Adrenal gland (tissue), 19 donors: ENCODE measurements at places on chromosomes 4 and X. TPM values are rescaled to one million over a fixed set of nuclear protein-coding genes. Genes with fewer than 3 reads are reported as not detected.

DNA sequence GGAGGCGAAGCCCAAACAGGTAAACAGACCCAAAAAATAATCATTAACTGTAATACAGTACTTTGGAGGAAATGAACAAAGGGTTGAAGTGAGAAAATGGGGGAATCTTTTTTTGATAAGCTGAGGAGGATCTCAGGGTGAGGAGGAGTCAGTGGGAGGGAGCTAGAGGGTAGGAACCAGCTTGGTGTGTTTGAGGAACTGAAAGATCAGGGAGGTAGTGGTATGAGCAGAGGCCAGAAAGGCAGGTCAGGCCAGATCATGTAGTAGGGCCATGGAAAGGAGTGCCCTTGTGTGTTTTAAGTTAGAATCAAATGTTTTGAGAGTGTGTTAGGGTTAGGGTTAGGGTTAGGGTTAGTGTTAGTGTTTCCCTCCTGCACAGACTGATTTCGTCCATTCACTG lies 48.8 kb downstream of the PPP2R2C start:
- no peak for DNase-seq

- peak; percentile 44 for DNase-seq
Measured at GRCh38 chr4:26141911-26142638, 178.7 kb upstream of the RBPJ start.

GRCh38 chrX:10395179-10395578 lies 225.2 kb downstream of the MID1 start:
- no peak for DNase-seq

- DNase-seq = no peak
Measured at GRCh38 chrX:152537373-152537772, 86.3 kb upstream of the GABRA3 start.

GRCh38 chrX:123917069-123917468 lies 44.4 kb upstream of the STAG2 start:
- DNase-seq = no peak

- no peak for DNase-seq
Measured at GRCh38 chrX:132409780-132410556, 78.9 kb downstream of the MBNL3 start.

DNA sequence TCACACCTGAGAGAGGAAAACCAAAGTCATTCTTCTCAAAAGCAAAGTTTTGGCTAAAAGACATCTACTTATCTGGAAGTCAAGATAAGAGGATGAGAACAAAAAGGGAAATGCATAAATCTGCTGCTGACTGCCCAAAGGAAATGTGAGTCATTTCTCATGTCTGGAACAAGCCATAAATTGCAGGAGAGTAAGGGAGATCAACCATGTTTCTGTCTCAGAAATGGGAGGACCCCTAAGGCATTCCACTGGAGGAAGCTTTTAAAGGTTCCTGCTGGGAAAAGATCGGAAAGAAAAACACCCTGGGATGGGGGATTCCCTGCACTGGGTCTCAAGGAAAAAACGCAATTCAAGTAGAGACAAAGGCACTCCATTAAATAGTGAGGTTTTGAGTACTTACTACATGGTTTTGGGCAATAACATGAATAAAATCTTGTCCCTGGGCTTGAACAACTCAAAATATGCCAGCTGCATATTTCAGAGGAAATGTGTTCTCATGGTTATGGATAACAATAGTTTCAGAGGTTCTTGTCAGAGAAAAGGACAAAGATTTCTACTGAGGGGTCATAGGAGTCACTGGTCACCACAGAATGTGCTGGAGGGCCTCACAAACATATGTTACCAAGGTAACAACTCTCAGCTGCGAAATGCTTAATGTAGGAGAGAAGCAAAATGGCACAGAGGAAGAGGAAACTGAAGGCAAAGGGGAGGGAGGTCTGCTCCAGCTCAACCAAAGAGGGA lies 19.3 kb downstream of the GPR143 start:
- no peak for DNase-seq

- DNase-seq = peak; percentile 88
Measured at GRCh38 chr4:141133146-141133998, at the start of gene RNF150. TSS of gene RNF150 (minus strand) at chr4:141133469.

GRCh38 chr4:7829652-7830580 lies 109.7 kb downstream of the AFAP1 start:
- no peak for DNase-seq

- no peak for DNase-seq
Measured at GRCh38 chr4:29536745-29537144, 1183.4 kb upstream of the PCDH7 start.

DNA sequence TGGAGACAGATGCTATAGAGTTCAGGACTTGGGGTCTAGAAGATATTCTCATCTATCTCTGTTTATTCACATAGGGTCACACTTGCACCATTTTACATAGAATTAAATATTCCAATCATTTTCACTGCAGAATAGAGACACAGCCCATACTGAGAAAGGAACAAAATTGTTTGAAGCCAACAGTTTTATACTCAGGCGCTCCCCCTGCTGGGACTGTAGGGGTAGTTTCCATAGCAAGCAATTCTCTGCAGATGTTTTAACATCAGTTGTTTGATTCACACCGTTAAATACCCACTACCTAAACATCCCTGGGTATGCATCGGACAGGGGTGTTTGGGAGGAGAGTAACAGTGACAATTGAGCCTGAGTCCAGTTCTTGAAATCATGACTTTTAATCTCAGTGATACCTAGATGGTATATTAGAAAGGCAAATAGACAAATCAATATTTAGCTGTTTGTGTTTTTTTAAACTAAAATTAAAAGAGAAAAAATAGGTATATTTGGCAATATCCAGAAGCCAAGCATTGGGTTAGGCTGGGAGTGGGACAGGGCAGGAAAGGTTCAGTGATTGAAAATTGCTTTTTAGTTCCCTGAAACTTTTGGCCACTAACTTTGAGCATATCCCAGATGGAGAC lies 33.8 kb downstream of the LONRF3 start:
- DNase-seq = no peak

GRCh38 chr4:82930848-82931755 lies 30.6 kb downstream of the THAP9 start:
- no peak for DNase-seq

DNA sequence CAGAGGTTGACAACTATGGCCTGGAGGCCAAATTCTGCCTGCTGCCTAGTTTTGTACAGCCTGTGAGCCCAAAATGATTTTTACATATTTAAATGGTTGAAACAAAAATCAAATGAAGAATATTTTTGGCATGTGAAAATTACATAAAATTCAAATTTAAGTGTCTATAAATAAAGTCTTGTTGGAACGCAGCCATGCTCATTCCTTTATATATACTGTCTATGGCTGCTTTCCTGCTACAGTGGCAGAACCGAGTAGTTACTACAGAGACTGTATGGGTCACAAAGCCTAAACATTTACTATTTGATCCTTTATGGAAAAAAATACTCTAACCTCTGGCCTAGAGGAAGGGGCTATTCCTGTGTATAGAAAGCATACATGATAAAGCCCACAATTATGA lies 290.4 kb downstream of the GLUD2 start:
- no peak for DNase-seq

- DNase-seq = peak; percentile 26
Measured at GRCh38 chr4:6362896-6363295, 93.2 kb downstream of the WFS1 start.

DNA sequence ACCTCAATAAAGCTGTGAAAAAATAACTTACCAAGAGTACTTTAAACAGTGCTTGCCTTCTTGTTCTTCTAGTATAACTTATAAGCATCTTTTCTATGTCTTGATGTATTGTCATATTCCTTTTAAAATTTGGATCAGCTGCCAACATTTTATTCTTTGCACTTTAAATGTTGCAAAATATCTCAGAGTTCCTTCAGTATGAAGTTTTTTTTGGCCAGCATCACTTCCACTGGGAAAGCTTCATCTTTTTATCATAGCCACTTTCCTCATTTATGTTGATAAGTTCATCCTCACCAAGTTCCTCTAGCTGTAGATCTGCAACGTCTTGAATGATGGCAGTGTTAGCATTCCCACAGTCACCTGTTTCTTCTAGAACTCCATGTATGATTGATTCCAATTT lies 24.2 kb downstream of the CXorf58 start:
- DNase-seq = no peak

- no peak for DNase-seq
Measured at GRCh38 chrX:148069759-148070503, 88.8 kb downstream of the FMR1NB start.

- no peak for DNase-seq
Measured at GRCh38 chrX:38985375-38985774, 184.1 kb downstream of the MID1IP1 start.

GRCh38 chrX:99010957-99011356 lies 1399.1 kb downstream of the PCDH19 start:
- DNase-seq = no peak

DNA sequence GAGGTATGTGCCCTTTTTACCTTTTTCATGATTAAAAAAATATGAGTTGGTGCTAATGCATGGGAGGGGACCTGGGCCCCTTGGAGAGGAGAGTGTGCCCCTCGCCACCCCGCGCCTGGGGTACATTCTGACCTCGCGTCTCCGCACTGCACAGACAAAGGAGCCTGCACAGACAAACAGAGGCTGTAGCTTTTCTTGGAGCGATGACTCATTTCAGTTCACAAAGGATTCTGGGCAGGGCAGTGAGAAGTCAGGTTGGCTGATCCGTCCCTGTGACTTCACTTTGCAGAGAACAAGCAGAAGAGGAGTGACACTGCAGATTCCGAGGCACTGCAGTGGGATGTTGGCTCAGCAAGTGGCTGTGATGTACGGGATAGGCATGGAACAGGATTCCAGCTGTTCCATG lies 82.9 kb downstream of the STOX2 start:
- DNase-seq = peak; percentile 86

GRCh38 chr4:26319949-26320537 lies 771 bp upstream of the RBPJ start:
- no peak for DNase-seq

GRCh38 chr4:24800325-24800895 lies 5.0 kb downstream of the SOD3 start:
- DNase-seq = no peak

DNA sequence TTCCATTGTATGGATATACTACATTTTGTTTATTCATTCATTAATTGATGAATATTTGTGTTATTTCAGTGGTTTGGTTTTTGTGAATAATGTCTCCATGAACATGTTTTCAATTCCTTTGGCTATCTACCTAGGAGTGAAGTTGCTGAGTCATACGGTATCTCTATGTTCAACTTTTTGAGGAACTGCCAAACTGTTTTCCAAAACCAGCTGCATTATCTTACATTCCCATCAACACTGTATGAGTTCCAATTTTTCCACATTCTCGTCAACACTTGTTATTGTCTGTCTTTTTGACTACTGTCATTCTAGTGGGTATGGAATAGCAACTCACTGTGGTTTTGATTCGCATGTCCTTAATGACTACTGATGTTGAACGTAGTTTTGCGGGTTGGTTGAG lies 388.6 kb upstream of the MAGEB2 start:
- no peak for DNase-seq

- no peak for DNase-seq
Measured at GRCh38 chr4:54840992-54841768, 183.4 kb downstream of the KIT start.

GRCh38 chr4:112518675-112519074 lies 2.7 kb upstream of the NEUROG2 start:
- DNase-seq = no peak

- no peak for DNase-seq
Measured at GRCh38 chr4:142596595-142596994, 249.5 kb downstream of the INPP4B start.

- DNase-seq = peak; percentile 31
Measured at GRCh38 chr4:17336524-17336961, 175.3 kb downstream of the QDPR start.

DNA sequence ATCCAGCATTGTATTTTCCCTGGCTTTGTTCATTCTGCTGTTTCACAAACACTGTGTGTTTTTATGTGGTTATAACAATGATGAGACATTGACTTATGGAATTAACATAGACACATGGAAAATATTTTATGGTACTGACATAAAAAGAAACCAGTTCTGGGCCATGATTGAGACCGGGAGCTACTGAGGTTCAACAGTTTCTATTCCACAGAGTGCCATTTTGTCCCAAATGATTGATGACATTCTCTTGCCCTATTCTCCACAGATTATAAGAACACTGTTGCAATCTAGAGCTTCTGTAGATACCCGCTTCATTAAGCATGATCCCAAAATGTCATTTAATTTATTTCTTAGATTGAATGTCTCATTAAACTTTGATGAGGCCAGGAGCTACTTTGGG lies 326.8 kb downstream of the RPA4 start:
- no peak for DNase-seq

- DNase-seq = no peak
Measured at GRCh38 chr4:144808034-144808433, 162.1 kb downstream of the HHIP start.

DNA sequence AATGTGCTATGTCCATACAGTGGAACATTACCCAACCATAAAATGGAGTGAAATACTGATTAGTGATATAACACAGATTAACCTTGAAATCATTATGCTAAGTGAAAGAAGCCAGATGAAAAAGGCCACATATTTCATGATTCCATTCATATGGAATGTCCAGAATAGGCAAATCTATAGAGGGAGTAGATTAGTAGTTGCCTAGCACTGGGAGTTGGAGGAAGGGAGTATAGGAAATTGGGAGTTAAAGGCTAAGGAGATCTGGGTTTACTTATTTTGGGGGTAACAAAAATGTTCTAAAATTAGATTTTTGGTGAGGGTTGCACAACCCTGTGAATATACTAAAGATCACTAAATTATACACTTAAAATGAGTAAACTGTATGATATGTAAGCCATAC lies 26.8 kb downstream of the ENOX2 start:
- no peak for DNase-seq

GRCh38 chr4:112321776-112322684 lies 24.9 kb downstream of the ALPK1 start:
- peak; percentile 59 for DNase-seq

RTL9 gene
- 0.06 TPM for total RNA-seq

NCBP2L gene
- total RNA-seq = 0.26 TPM

USP26 gene
- total RNA-seq = not detected

CPE gene
- total RNA-seq = 24.8 TPM

PLS3 gene
- 88.1 TPM for total RNA-seq

GAGE1 gene
- total RNA-seq = not detected

NXF2 gene
- not detected for total RNA-seq

VCX3A gene
- not detected for total RNA-seq

STPG2 gene
- total RNA-seq = 0.78 TPM

MED28 gene
- 9.9 TPM for total RNA-seq

TRIM61 gene
- total RNA-seq = 4.7 TPM

SLC25A43 gene
- 3.2 TPM for total RNA-seq

CDS1 gene
- 9.4 TPM for total RNA-seq

PRRG1 gene
- total RNA-seq = 9.6 TPM

RASSF6 gene
- total RNA-seq = not detected

SCFD2 gene
- total RNA-seq = 34.9 TPM

AWAT2 gene
- not detected for total RNA-seq

DCAF8L2 gene
- not detected for total RNA-seq

MYL5 gene
- total RNA-seq = 17.4 TPM

PPP1R2C gene
- total RNA-seq = not detected
